ENCODE measurements at places on chromosomes 2 and 18.

DNA sequence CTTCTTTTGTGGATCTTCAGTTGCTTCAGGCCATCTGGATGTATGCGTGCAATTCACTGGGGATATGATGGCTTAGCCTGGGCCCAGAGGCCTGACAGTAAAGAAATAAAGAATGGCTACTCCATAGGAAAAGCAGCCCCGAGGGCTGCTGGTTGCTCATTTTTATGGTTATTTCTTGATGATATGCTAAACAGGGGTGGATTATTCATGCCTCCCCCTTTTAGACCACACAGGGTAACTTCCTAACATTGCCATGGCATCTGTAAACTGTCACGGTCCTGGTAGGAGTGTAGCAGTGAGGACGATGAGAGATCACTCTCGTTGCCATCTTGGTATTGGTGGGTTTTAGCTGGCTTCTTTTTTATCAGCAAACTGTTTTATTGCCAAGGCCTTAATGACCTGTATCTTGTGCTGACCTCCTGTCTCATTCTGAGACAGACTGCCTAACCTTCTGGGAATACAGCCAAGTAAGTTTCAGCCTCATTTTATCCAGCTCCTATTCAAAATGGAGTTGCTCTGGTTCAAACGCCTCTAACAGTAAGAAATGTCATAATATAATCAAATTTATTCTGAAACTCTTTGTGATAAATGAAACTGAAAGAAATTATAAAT, 60.5 kb downstream of the DSEL start:
- DNase-seq, result no peak

DNA sequence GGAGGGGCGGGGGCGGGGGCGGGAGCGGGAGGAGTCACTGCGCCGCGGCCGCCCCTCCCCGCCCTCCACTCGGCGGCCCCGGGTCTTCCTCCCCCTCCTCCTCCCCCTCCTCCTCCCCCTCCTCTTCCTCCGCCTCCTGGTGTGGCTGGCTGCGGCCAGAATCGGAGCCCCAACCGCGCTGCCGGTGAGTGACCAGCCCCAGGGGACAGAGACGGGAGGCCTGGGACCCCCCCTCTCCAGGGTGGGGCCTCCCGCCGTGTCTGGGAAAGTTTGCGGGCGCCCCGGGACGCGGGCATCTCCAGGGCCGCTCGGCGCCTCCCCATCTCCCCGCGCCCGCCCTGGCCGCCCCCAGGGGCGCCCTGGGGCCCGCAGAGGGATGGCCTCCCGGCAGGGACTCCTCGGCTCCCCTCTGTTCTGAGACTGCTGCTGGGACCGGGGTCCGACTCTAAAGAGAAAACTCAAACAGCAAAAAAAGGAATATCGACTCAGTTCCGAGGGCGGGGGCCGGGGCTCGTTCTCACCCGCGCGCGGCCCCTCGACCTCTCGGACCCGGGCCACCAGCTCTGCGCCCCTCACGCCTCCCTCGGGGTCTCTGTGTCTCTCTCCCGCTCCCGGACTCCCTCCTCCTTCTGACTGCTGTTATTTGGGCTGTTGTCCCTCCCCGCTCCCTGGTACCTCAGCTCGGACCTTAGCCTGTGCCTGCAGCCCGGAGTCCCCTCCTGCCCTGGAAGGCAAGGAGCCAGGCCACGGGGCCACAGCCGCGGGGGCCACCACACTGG, at the start of gene STON1:
TSS of gene STON1 (plus strand) at position 122 of the 779 bp plus-strand sequence. CDS start 50,480 bp downstream, outside the sequence.
- DNase-seq, result peak; percentile 1

- DNase-seq, result no peak
These were observed 3.7 kb upstream of the INSIG2 start for GRCh38 chr2:118084491-118085089.

GRCh38 chr2:26891-27290, 19.4 kb downstream of the FAM110C start:
- no peak for DNase-seq

- no peak for DNase-seq
These were observed 7.7 kb downstream of the PSD4 start for GRCh38 chr2:113181258-113182051.

- no peak for DNase-seq
These were observed at the start of gene CROCC2 for GRCh38 chr2:240906141-240906910. CROCC2 (plus strand) TSS chr2:240906336; CDS start chr2:240906514, 178 bp downstream.
